ENCODE measurements at places on chromosomes 4 and X.

DNA sequence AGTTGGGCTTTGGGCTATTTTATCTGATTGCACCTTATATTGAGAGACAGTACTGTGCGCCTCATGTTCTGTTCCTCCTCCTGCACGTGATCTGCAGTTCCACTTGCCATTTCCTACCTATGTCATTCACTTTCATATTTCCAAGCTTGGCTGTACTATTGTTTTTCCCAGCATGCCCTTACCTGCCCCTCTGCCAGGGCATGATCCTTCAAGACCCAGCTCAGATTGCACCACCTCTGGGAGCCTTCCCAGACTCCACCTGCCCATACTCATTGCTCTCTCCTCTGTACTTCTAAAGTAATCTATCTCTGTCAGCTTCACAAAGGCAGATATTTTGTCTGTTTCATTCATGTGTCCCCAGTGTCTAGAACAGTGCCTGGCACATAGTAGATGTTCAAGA lies 11.6 kb downstream of the SLC25A5 start:
- no peak for DNase-seq

DNA sequence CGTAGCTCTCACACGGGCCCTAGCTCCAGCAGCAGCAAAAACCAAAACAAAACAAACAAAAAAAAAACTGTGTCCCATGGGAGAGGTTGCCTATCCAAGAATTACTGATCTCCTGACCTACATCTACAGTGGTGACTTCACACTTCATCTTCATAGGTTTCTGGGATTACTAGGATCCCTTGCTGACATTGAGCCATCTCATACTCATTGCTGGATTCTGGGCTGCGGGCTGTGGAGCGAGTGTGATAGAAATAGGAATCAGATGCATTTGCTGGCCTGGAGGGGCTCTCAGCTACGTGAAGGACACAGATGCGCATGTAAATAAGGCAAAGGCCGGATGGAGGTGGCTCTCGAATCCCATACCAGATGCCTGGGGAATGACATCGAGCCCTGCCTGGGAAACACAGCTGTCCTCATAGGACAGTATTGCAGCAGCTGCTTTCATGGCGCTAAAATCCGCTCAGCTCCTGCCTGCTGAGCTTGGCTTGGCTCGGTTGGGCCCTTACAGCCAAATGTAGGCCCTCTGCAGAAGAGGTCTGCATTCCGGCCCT lies 41.7 kb downstream of the CNGA2 start:
- no peak for DNase-seq

GRCh38 chr4:34181891-34182290 lies 2062.4 kb downstream of the ARAP2 start:
- DNase-seq = no peak

DNA sequence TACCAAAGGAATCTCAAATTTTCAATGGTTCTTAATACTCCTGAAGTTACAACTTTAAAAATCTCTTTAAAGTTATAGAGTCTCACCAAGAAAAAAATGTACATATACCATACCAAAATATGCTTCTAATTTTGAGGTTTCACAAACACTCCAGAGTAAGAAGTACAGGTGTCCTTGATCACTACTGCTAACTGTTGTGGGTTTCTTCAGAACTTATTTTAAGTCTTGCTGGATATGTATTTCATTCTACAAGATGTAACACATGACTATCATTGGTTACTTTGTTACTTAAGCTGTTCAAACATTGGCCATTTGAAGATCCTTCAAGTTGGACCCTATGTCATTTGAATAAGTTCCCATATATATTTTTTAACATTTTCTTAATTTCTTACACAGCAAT lies 808.0 kb downstream of the PCDH19 start:
- DNase-seq = no peak

- DNase-seq = no peak
These were observed 34.9 kb downstream of the ELOVL6 start for GRCh38 chr4:110163327-110164069.

DNA sequence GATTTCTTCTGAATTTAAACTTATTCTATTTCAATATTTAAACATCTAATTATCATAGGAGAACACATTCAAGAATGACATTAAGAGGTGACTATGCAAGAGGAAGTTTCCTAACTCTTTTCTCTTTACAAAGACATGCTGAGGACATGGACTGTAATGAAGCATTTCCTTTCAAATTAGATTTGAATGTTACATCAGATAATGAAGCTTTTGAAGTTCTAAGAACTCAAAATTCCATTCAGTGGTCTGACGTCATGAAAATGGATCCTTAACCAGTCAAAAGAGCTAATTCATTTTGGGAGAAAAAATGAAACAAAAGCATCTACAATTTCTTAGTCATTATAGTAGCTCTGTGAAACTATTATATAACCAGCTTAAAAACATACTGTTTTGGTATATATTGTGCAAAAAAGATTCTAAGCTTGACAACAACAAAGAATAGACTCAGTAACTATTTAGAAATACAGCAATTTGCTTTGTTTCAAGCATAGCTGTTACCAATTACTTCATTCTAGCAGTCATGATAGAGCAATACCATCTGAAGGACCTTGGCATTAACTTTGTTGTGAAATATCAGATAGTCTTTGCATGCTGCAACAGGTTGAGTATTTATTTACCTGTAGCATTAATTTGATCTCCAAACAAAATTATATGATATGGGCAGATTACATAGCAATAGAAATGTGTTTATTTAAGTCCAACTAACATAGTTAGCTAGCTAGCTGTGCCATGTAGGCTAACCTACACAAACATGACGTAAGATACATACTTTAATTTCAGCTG lies 13.7 kb upstream of the DTHD1 start:
- no peak for DNase-seq

GRCh38 chrX:134551376-134552048 lies 91.5 kb downstream of the HPRT1 start:
- DNase-seq = no peak

DNA sequence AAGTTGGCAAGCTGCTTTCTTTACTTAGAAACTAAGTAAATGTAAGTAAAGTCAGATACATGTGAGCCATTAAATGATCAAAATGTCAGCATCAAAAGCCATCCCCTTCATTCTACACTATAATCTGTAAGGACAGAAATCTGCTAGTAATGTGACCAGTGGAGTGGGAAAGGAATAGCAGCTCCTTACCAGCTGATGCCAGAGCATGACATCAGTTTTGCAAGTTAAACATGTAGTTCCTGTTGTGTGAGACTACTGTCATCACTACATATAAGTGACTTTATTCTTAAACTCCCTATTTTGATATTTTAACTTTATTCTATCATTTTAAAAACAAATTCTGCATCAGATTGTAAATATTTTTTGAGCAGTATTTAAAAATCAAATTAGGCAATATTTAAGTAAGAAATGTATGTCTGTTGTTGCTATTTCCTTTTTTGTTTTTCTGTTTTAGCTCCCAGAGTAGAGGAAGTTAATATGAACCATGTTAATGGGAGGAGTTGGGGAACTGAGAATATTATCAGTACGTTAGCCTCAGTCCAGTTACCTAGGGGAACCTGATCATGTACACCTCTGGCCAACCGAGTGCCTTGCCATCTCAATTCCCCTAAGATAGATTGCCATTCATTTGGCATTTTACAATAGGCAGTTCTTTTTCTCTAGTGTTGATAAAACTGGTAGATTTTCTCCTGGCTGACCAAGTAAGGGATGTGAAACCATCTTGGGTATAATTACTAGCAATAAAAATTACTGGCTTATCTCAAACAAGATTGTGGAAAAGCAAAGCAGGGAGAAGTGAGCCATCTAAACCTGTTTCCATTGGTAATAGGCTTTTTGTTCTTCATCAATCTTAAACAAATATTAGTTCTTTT lies 34.7 kb downstream of the CCNI start:
- DNase-seq = no peak

- no peak for DNase-seq
These were observed 51.5 kb downstream of the IL1RAPL1 start for GRCh38 chrX:28638775-28639174.

- no peak for DNase-seq
These were observed 28.9 kb upstream of the OPHN1 start for GRCh38 chrX:68462197-68462596.

- DNase-seq = no peak
These were observed 158.3 kb downstream of the SLC4A4 start for GRCh38 chr4:71497078-71497477.

DNA sequence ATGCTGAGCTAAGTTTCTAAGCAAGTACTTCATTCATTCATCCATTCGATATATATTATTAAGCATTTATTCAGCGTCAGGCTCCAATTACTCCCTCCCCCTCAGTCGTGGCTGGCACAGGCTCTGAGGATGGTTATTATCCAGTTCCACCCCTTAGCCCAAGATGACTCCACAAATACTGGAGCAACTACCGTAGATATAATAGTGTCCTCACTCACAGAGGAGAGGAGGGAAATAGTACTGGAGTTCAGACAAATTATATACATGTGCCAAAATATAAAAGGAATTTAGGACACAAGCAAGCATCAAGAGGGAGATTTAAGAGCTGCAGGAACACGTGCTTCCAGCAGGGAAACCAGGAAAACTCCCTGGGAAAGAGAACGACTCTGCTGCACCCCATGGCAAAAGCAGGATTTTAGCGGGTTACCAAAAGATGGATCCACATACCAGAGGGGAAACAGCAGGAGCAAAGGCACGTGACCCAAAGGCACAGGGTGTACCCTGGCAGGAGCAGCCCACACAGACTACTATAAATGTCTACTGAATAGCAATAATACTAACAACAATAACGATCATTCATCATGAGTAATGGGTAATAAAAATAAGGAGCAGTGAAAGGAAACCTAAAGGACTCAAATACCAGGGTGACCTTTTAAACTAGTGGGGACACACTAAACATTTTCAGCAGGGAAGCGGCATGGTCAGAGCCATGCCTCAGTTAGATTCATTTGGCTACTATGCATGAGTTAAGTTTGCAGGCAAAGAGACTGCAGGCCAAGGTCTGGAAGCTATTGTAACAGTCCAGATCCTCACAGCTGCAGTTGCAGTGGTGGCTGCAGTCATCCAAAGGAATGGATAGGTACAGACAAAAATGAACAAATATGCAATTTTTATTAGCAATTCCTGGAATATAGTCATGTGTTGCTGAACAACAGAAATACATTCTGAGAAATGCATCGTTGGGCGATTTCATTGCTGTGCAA lies 153.7 kb downstream of the APBB2 start:
- DNase-seq = no peak

DNA sequence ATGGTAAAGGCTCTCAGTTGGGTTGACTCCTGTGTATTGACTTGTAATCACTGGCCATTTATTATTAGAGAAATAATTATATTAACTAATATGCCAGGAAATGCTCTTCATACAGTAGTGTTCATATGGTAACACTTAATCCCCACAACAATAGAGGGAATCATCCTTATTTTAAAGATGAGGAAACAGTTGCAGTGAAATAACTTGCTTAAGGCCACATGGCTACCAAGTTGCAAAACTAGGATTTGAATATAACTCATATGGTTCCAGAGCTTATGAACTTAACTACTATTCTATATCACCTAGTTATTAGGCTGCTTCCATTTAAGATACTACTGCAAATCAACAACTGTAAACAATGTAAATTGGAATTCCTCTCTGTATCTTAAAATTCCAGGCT lies 143.5 kb upstream of the HPGD start:
- no peak for DNase-seq

DNA sequence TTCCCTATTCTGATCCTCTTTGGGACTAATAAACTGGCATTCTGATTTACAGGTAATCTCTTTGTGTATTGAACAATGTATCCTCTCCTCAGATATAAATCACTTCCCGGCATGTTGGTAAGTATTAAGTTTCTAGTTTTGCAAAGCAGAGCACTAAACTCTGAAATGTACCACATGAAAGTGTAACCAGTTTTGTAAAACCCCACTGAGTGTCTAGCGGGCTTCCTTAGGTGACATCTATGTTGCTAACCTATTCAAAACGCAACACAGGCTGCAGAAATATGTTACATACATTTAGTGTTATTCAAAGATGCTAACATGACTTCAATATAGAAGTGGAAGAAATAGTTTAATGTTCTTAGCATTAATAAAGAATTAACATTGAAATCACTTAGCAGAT lies 25.2 kb downstream of the DNAJB14 start:
- no peak for DNase-seq

DNA sequence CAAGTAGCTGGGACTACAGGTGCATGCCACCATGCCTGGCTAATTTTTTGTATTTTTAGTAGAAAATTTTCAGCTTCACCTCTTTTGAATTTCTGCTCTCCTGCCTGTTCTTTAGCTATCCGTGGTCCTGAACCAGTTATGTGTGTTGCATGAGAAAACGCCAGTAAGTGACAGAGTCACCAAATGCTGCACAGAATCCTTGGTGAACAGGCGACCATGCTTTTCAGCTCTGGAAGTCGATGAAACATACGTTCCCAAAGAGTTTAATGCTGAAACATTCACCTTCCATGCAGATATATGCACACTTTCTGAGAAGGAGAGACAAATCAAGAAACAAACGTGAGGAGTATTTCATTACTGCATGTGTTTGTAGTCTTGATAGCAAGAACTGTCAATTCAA lies 13.9 kb downstream of the ALB start:
- DNase-seq = no peak

DNA sequence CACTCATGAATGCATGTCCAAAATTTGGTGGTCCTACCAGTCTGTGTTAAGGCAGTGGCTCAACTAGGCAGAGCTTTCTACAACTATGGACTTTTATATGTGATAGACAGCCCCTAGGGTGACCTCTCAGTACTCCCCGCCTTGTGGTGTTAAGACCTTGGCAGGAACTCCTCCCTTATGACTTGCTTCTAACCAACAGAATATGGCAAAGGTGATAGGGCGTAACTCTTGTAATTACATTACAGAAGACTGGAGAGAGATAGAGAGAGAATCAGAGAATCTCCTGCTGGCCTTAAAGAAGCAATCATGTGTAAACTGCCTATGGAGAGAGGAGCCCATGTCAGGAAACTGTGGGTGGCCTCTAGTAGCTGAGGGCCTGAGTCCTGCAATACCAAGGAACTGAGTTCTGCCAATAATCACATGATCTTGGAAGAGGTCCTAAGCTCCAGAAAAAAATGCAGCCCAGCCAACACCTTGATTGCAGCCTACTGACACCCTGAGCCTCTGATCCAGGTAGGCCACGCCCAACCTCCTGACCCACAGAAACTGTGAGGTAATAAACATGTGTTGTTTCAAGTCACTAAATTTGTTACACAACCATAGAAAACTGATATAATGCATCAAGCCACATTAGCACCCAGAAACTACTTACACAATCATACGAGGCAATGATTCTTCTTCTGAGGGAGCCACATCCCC lies 68.9 kb downstream of the INPP4B start:
- DNase-seq = no peak

DNA sequence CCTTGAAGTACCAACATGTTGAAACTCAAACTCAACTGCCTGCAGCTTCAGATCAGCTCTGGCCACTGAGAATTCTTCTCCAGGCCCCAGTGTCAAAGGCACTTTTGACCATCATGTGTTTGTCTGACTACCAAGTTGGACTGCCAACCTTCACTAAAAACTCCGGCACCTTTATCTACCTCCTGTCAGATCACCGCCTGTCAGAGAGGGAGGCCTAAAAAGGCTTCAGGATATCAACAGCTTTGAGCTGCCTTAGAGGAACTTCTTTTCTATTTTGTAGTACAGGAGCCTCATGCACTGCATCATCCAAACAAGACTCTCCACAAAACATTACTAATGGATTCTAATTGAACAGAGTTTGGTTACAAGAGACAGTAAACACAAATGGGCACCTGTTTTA lies 2.8 kb downstream of the ACSL1 start:
- no peak for DNase-seq

Measured in stimulated activated CD4-positive, alpha-beta T cell treated with anti-CD3 and anti-CD28 coated beads, Interleukin-12 subunit alpha, Interleukin-12 subunit beta, amount 100 ng/mL, for 4 hours (primary cell).